Activated CD8-positive, alpha-beta T cell treated with anti-CD3 and anti-CD28 coated beads, Interleukin-2, amount 10 ng/mL, durations not matched to agents 7 days and 5 days (primary cell): ENCODE measurements at places on chromosomes 6 and 20.

- no peak for DNase-seq
These were observed 600.4 kb upstream of the JAG1 start for GRCh38 chr20:11274141-11274594.

DNA sequence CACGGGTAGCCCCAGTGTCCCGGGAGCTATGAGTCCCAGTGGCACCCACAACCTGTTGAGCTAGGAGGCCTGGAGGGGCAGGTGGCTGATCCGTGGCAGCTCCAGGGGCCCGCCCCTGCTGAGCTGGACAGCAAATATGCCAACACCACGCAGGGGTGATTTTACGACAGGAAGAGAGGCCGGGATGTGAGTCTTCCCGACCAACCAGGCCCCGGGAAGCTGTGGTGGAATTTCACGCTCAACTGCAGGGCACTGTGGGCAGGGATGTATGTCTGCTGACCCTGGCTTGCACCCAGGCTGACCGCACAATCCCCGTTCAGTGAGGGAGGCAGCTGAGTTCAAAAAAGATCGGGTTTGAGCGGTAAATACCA, 183.9 kb downstream of the ERMARD start:
- no peak for DNase-seq

DNA sequence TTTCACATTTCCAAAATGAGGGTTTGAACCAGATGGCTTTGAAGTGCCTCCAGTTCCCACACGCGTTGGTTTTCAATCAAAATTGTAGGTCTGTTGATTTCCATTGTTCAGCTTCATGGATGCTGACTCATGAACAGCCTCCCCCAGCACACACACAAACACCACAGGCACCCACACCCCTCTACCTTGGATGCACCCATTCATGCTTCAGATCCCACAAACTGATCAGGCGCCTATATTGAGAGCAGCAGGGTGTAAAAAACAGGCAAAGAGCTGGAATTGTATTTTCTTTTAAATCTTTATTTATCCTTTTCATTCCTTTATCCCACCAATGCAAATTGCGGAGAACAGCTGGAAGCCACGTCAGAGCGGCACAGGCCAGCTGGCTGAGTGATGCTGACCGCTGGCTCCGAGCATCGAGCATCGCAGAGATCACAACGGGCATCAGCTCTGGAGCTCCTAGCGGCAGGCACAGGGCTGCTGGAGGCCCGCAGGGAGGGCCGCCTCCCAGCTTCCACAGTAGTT, 29.3 kb upstream of the TBC1D7 start:
- DNase-seq = no peak

DNA sequence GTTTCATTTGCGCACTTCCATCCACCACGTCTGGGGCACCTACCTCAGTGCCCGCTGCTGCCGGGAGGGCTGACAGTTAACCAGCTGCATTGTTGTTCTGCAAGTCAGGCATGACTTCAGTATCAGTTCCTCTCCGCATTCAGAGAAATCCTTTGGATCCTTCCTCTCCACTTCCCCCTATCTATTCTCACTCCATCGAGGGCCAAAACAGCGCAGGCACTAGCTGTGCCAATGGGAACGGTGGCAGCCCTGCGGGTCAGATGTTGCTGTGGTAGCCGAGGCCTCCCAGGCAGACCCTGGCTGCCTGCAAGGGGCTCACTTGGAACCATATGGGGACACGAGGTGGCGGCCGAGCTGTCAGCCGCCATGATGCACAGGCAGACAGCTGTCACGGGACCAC, 64.2 kb upstream of the INSM1 start:
- no peak for DNase-seq

DNA sequence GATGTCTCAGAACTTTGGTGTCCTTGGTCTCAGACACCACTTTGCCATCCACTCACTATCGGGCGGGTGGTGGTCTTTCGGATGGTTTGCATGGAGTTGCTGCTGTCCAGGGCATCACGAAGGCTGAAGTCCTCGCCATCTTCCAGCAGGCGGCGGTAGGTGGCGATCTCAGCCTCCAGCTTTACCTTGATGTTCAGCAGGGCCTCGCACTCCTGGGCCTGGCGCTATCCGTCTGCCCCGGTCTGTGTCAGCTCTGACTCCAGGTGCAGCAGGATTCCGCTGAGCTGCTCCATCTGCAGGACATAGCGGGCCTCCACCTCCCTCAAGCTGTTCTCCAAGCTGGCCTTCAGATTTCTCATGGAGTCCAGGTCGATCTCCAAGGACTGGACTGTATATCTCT, 36.0 kb downstream of the ZNF311 start:
- no peak for DNase-seq

DNA sequence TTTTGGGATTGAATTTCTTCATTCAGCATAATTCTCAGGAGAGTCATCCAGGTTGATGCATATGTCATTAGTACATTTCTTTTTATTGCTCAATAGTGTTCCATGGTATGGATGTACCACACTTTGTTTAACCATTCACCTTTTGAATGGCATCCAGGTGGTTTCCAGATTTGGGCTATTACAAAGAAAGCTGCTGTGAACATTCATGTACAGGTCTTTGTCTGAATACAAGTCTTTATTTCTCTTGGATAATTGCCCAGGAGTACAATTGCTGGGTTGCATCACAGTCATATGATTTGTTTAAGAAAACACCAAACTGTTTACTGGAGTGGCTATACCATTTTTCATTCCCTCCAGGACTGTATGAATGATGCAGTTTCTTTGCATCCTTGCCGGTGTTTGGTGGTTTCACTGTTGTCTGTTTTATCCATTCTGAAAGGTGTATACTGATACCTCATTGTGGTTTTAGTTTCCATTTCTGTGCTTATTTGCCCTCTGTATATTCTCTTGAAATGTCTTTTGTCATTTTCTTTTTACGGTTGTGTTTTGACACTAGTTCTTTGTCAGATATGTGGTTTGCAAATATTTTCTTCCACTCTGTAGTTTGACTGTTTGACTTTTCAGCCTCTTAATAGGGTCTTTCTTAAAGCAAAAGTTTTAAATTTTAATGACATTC, 8.8 kb downstream of the CDKAL1 start:
- peak; percentile 45 for DNase-seq

- no peak for DNase-seq
These were observed 44.9 kb downstream of the NRN1 start for GRCh38 chr6:5961836-5962235.

- no peak for DNase-seq
These were observed 180.5 kb upstream of the OPRM1 start for GRCh38 chr6:153858529-153858928.

DNA sequence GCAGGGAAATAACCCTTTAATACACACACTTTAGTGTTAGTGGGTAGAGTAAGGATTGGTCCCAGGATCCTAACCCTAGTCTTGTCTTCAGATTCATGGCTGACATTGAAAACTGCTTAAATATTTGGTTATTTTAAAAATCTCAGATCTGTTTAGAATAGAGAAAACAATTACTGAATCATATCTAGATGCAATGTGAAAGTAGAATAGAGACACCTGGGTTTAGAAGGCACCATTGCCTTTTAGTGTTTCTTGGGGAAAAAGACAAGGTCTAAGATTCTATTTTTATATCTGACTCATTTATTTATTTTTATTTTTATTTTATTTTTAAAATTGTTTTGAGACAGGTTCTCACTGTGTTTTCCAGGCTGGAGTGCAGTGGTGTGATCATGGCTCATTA, 6.0 kb downstream of the DDX43 start:
- DNase-seq = no peak

DNA sequence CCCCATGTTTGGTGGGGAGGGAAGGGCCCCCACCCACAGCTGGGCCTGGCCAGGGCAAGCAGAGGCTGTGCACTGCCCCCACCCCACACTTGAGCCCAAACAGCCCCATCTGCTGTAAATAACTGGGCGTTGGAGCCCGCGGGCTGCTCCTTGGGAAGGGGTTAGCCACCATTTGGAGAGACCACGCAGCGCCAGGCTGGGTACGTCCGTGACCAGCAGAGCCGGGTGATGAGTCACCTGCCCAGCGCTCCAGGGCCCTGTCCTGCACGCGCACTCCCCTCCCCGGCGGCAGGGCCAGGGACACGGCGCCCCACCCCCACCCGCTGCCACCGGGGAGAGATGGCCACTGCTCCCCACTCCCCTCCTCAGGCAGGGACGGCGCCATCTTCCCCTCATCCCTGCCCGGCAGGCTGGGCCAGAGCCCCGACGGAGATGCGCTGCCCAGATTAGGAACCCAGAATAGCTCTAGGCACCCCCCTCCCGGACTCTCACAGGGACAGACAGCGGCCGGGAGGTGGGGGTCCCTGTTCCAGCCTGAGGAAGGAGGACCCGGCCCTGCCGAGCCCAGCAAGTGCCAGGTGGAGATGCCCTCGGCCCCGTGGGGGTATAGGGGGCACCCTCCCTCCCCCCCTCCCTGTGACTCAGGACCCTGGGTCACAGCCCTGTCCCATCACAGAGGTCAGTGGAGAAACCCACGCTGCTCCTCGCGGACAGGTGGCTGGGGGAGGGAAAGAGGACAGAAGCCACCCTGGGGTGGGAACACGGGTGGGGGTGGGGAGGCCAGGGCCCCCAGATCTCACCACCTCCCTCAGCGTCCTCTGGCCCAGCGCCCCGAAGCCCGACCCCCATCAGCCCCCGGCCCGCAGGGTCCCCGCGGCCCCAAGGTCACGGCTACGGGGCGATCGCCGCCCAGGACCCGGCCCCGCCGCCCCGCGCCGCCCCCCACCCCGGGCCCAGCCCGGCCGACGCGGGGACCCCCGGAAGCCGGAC, 642 bp downstream of the EEF1A2 start:
- no peak for DNase-seq

- DNase-seq = no peak
These were observed 3.9 kb downstream of the HEY2 start for GRCh38 chr6:125753218-125753936.

DNA sequence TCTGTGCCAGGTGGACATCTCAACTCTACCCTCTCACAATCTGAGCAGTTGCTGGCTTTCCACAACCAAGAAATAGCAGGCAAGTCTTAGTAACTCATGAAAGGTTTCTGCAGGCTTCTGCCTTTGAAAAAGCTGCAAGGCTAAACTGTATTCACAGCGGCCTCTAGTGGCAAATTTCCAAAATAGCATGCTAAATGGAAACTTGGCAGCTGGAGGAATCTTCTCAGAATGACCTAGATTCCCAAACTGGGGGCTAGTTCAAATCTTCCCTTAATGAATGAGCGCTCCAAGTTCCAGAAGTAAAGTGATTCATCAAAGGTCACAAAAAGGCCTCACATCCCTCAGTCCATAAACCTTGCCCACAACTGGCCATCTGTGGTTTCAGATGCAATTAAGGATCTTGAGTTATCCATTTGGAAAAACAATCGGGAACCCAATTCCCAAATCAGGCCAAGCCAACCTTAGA, 11.9 kb upstream of the CPNE5 start:
- peak; percentile 68 for DNase-seq
